ENCODE measurements at places on chromosomes 12 and 14. TPM values are rescaled to one million over a fixed set of nuclear protein-coding genes. Genes with fewer than 3 reads are reported as not detected.

DNA sequence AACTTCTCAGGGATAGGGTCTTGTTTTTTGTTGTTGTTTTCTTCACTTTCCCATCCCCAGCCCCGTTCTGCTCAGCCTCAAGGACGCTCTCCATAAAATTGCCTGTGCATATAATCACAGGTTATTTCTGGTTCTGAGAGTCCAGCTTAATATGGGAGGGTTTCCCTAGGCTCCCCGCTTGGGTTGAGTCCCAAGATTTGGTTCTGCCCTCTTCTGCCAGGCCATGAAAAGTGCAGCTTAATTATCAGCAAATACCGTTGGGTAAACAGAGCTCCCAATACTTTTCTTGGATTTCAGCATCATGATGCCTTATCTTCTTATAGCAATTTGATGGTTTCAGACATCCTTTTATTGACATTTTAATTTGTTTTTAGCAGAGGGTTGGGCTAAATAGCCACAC, 75.6 kb downstream of the GRIN2B start:
- no peak for DNase-seq

- DNase-seq: no peak
Observed at GRCh38 chr14:77590845-77591485, 25.5 kb downstream of the SPTLC2 start.

Gene IGF1
- total RNA-seq: 71.4 TPM

Gene SSTR1
- 1.1 TPM for total RNA-seq

- no peak for DNase-seq
Observed at GRCh38 chr14:51884086-51884927, 23.9 kb downstream of the GNG2 start.

- DNase-seq: peak; percentile 44
Observed at GRCh38 chr12:122062832-122063693, 15.5 kb upstream of the MLXIP start.

Gene FLRT2
- total RNA-seq: 109 TPM

Gene EIF2S3B
- not detected for total RNA-seq

Gene GTF2A1
- total RNA-seq: 20.7 TPM

DNA sequence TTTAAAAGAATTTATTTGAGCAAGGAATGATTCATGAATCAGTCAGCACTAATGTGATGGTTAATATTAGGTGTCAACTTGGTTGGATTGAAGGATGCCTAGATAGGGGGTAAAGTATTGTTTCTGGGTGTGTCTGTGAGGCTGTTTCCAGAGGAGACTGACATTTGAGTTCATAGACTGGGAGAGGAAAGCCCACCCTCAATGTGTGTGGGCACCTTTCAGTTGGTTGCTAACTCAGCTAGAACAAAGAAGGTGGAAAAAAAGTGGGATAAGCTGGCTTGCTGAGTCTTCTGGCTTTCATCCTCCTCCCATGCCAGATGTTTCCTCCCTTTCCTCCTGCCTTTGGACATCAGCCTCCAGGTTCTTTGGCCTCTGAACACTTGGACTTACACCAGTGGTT, 47.2 kb downstream of the TESPA1 start:
- DNase-seq: no peak

- DNase-seq: no peak
Observed at GRCh38 chr12:76083246-76083903, 1.1 kb downstream of the NAP1L1 start.

Gene TAS2R13
- 11.6 TPM for total RNA-seq

Gene WSCD2
- 20.2 TPM for total RNA-seq

GRCh38 chr12:84336231-84336630, 576.4 kb downstream of the SLC6A15 start:
- DNase-seq: no peak

Gene CDC42BPB
- 127 TPM for total RNA-seq

- DNase-seq: no peak
Observed at GRCh38 chr14:61992926-61993325, 230.7 kb downstream of the SNAPC1 start.

Gene ULK1
- 35.0 TPM for total RNA-seq

Gene SYCP3
- not detected for total RNA-seq

Gene CCDC38
- not detected for total RNA-seq

- DNase-seq: no peak
Observed at GRCh38 chr12:113276306-113276705, 55.0 kb downstream of the TPCN1 start.

DNA sequence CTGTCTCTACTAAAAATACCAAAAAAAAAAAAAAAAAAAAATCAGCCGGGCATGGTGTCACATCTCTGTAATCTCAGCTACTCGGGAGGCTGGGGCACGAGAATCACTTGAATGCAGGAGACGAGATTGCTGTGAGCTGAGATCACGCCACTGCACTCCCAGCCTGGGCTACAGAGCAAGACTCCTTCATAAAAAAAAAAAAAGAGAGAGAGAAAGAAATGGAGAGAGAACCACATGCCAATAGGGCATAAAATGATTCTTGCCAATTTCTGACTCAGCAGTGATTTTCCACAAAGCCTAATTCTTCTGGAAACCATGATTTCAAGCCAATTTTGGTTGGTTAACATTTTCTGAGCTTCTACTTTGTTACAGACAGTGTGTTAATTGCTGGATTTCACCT, 250.4 kb upstream of the SEL1L start:
- DNase-seq: no peak

GRCh38 chr12:12384571-12385340, 27.9 kb downstream of the BORCS5 start:
- DNase-seq: no peak

GRCh38 chr14:22452330-22452729, 136.7 kb downstream of the DAD1 start:
- DNase-seq: no peak

Gene C12orf75
- 14.2 TPM for total RNA-seq

Gene TECPR2
- 36.2 TPM for total RNA-seq

- peak; percentile 73 for DNase-seq
Observed at GRCh38 chr14:104976198-104977007, 1.8 kb downstream of the AHNAK2 start.

DNA sequence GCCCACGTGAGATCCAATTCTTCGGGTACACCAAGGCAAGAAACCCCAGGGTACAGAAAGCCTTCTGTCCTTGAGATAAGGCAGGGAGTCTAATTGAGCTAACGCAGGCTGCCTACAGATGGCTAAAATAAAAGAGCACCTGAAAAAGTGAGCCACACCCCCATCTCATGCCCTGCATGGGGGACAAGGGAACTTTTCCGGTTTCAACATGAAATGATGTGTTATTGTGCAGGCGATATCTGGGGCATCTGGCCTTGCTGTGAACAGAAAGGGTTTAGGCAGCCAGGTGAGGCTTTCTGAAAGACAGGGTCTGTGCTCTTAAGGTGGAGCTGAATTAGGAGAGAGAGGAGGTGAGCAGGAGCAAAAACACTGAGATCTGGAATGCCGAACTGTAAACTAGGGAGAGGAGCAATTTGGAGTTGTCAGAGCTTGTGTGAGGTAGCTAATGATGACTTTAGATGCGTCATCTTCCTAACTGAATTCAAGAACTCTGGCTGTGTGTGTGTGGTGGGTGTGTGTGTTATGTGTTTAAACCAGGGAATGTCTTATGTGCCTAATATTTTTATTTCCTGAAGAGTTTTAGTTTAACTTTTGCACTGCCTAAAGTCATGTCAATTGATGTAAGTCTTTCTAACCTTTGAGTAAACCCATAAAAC, 20.1 kb upstream of the LDHB start:
- no peak for DNase-seq

- DNase-seq: no peak
Observed at GRCh38 chr14:60786905-60787304, 52.3 kb downstream of the MNAT1 start.

GRCh38 chr12:12051668-12052067, 19.1 kb upstream of the BCL2L14 start:
- no peak for DNase-seq

GRCh38 chr14:85438001-85438400, 91.9 kb upstream of the FLRT2 start:
- DNase-seq: no peak

All from tibial nerve (tissue), 4 donors.